ENCODE measurements at places on chromosomes 1 and 21.

DNA sequence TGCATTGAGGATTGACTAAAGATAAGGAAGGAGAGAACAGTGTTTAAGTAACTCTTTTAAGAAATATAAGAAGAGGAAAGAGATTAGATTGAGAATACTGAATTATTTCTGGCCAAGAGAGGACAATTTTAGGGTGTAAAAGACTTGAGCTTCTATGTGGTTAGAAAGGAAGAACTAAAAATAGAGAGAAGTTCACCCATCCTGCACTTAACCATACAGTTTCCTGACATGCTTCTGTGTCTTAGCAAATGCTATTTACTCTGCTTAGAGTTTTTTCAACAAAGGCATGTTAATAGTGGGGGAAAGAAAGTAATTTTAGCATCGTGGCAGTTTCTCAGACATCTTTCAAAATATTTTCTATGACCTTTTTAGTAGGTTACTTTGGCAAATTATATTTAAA lies 122.8 kb upstream of the GPR52 start:
- DNase-seq = no peak

- no peak for DNase-seq
Measured at GRCh38 chr1:46517010-46517600, 27.5 kb downstream of the DMBX1 start.

- no peak for DNase-seq
Measured at GRCh38 chr21:38165466-38166172, 91.2 kb upstream of the KCNJ15 start.

GRCh38 chr1:9912264-9912936 lies 2.3 kb upstream of the CTNNBIP1 start:
- no peak for DNase-seq

GRCh38 chr1:223319905-223320580 lies 43.9 kb downstream of the SUSD4 start:
- no peak for DNase-seq

DNA sequence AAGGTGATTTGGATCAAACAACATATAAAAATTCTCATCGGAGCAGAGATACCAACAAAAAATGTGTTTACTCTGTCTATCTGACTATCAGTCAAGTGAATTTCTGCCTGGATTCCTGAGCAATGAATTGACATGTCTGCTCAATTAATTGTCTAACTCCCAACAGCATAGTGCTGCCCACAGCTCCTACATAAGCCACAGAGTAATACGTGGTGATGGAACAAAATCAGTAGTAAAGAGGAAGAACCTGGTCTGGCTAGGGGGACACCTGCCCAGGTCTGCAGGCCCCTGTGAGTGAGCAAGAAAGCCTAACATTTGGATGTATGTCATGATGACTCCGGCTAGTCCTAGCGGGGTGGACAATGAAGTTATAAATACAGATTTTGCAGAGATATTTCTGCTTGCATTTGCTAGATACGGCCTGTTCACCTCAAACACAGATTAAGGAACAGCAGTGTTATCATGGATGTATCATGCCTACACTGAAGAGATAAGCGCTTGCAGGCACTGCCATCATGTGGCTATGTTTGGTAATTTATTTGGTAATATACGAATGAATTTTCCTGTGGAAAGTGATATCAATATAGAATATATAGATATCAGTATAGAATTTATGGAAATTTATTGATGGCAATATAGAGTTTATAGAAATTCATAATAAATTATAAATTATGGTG lies 69.6 kb upstream of the LRRC8B start:
- DNase-seq = peak; percentile 81

GRCh38 chr1:17516303-17517214 lies 22.9 kb upstream of the ARHGEF10L start:
- DNase-seq = no peak

GRCh38 chr1:153422450-153423068 lies 6.2 kb downstream of the S100A7A start:
- DNase-seq = peak; percentile 33

GRCh38 chr1:20409012-20409411 lies 77.0 kb downstream of the CAMK2N1 start:
- DNase-seq = no peak

DNA sequence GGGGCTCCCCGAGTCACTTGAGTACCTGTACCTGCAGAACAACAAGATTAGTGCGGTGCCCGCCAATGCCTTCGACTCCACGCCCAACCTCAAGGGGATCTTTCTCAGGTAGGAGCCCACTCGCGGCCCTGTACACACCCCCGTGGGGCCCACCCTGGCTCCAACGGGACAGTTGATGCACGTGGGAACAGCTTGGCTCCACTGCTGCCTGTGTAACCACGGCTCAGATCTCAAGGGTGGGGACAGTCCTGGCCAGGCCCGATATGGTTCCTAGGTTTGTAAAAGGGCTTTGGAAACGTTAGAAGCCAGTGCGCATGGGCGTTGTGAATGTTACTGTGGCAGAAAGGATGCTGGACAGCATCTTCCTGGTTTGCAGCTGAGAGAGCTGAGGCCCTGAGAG lies 18.8 kb downstream of the PODN start:
- no peak for DNase-seq

DNA sequence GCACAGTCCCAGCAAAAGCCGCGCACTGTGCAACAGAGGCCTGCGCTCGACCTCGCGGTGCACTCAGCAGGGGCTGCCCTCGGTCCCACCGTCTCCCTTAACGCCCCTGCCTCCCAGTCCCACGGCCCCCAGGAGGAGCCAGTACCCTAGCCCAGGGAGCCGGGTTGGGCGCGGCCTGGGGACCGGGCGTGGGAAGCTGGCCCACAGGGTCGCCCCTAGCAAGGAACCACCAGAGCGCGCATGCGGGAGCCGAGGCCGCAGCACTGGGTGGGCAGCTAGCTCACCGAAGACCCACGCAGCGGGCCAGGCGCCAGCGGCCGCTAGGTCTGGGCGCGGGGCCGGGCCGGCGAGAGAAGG lies 21.6 kb upstream of the ZNF678 start:
- DNase-seq = no peak

GRCh38 chr1:114128293-114128692 lies 25.4 kb downstream of the SYT6 start:
- no peak for DNase-seq
